ENCODE measurements at places on chromosomes 2 and 18.
A peak's percentile ranks its signal among the peaks of the same experiment; 100 is the strongest.

- DNase-seq: no peak
Observed at GRCh38 chr18:27863780-27864430, 313.0 kb downstream of the CDH2 start.

- DNase-seq: peak; percentile 58
Observed at GRCh38 chr2:237432484-237433092, 18.6 kb upstream of the COL6A3 start.

DNA sequence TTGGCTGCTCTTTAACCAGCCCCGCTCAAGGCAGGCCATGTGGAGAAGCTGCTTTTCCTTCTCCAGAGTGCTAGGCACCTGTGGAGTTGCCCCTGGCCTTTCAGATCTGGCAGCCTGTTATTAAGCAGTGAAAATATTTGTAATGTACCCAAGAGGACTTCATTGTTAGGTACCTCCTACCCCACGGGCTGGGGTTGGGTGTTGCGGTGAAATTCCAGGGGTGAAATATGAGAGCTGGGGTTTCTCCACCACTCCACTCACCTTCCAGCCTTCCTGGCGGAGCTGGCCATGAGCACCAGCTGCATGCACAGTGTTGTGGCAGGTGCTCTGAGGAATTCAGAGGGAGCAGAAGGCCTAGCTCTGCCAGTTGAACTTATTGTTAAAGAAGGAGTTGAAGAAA, 39.1 kb downstream of the NTSR2 start:
- DNase-seq: no peak

GRCh38 chr18:62445386-62445917, 77.4 kb upstream of the ZCCHC2 start:
- DNase-seq: no peak

DNA sequence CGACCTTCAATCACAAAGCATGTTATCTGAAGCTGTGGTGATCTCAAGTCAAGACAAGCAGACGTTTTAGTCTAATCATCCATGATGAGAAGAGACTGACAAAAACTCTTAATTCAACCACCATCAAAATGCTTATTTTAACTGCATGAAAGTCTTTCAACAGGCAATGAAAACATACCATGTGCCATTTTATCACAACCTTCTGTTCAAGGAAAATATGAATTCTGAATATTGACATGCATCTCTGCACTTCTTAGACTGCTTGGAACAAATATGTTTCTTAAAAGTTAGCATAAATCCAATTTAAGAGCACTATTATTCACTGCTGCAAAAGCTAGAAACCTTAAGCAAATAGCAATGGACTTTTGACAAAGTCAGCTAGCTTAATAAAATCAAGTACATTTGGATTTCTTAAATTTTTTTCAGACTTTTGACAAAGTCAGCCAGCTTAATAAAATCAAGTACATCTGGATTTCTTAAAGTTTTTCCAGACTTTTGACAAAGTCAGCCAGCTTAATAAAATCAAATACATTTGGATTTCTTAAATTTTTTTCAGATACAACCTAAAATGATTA, 70.9 kb downstream of the OLA1 start:
- DNase-seq: no peak

GRCh38 chr2:217983276-217984233, 19.2 kb downstream of the TNS1 start:
- DNase-seq: no peak

DNA sequence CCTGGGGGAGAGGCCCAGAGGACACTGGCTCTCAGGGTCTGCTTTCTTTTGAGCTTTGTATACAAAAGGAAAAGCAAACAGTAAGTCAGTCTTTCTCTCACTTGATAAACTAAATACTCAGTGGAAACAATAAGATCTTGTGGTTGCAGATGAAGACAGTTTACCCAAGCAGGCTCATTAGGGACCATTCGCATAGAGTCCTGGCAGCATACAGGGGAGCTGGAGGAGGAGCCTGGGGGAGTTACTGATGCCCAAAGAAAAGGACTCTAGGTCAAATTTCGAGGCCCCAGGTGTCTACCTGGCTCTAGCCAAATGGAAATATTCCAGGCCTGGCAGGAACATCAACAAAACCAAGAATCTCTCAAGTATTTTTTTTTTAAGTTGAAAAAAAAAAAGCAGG, 225.3 kb downstream of the CNTNAP5 start:
- DNase-seq: no peak

- DNase-seq: no peak
Observed at GRCh38 chr2:36449213-36449612, 93.6 kb downstream of the CRIM1 start.

DNA sequence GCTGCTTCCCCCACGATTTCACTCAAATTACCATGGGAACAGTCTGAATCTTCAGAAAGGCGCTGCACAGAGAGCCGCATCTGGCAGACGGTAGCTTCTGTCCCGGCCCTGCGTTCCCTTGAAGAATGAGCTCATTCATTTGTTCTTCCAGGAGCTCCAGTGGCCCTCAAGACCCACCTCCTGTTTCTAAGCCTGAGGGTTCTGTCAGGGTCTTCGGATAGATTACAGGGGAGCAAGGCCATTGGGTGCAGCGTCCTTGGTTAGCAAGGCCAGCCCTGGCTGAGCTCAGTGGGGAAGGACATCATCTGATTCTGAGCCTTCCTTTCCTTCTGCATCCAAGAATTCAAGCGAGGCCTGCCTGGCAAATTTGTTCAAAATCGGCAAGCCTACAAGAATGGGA, 111.9 kb downstream of the PDCL3 start:
- DNase-seq: no peak

- peak; percentile 47 for DNase-seq
Observed at GRCh38 chr18:48629730-48630324, 91.0 kb downstream of the CTIF start.

- no peak for DNase-seq
Observed at GRCh38 chr2:135935914-135936313, 49.5 kb downstream of the DARS1 start.

GRCh38 chr2:174561283-174561971, 36.2 kb downstream of the WIPF1 start:
- DNase-seq: peak; percentile 87

- no peak for DNase-seq
Observed at GRCh38 chr2:239609607-239610310, 208.9 kb upstream of the HDAC4 start.

GRCh38 chr2:25072606-25073005, 30.7 kb downstream of the EFR3B start:
- DNase-seq: no peak

GRCh38 chr2:179555691-179556283, 291.2 kb upstream of the SESTD1 start:
- DNase-seq: no peak

DNA sequence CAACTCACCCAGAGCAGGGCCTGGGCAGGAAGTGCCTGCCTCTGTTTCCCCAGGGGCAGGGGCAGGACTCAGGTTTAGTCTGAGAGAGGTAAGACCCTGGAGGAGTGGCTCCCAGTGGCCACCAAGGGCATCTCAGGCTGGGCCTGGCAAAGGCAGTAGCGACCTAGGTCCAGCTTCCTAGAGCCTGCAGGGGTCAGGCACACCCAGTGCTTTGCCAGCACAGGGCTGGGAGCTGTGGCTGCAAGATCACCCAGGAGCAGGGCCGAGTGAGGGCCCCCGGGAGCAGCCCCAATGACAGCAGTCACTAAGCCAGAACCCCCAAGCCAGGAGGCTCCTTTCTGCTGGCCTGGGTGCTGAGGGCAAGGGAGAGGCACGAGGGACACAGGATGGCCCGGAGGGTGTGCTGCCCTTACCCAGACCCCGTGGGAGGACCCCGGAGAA, 8.8 kb upstream of the DUSP2 start:
- no peak for DNase-seq

DNA sequence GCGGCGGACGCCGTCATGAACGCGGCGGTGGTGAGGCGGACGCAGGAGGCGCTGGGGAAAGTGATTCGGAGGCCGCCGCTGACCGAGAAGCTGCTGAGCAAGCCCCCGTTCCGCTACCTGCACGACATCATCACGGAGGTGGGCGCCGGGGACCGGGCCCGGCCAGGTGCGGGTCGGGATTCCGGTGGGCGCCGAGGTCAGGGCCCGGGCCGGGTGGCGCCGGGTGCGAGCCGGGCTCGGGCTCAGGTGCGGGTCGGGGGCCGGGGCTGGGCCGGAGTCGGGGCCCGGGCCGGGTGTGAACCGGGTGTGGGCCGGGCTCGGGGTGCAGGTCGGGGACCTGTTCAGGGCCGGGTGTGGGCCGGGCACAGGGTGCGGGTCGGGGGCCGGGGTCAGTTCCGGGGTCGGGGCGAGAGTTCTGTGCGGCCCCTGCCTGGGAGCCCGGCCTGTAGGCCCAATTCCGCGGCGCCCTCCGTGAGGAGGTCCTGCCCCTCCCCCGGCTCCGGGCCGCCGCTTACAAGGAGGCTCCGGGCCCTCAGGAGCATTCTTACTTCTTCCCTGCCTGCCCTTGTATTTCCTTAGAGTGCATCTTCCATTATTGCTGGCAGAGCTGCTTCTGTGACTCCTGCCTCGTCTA, 447 bp downstream of the TRAF3IP1 start:
- DNase-seq: no peak

- no peak for DNase-seq
Observed at GRCh38 chr2:99430614-99431291, 59.1 kb downstream of the REV1 start.

DNA sequence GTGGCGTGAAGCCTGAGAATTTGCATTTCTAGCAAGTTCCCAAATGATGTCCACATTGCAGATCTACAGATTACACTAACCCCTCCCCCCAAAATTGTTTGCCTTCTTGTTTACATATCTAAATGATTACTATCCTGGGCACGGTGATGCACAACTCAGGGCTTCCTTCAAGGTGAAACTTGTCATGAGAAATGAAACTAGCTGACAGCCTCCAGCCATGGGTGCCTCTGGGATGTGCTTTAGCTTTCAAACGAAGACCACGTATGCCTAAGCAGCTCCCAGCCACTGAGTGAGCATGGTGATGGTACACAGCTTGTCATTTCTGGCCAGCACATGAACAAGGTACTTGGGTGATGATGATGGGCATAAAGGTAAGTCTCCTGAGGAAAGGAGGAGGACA, 464.8 kb upstream of the DDX18 start:
- no peak for DNase-seq

- DNase-seq: no peak
Observed at GRCh38 chr2:25312958-25313710, 28.6 kb downstream of the DNMT3A start.

DNA sequence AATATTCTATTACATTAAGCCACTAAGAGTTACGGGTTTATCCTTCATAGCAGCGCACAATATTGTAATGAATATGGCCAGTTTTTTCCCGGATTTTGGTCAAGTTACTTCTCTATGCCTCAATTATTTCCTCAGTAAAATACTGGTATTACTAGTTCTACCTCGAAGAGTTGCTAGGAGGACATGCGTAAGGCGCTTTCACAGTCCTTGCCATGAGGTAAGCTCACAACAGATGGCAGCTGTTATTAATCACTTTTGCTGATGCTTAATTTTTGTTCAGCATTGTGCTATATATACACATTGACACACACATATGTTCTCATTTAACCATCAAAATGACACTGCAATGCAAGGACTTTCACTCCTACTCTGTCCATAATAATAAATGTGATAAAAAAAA, 101.5 kb downstream of the SCG2 start:
- DNase-seq: no peak

DNA sequence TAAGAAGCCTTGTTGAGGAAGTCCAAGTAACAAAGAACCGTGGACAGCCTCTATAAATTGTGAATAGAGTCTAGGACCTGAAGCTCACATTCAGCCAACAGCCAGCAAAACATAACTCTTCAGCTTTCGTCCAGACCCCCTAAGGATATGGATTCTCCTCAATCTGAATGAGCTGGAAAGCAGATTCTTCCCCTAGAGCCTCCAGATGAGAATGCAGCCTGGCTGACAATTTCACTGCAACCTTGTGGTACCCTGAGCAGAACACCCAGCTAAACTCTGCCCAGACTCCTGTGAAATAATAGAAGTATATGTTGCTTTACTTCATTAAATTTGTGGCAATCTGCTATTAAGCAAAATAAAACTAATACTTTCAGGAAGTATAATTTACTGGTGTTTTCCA, 483.5 kb upstream of the SLC8A1 start:
- no peak for DNase-seq

DNA sequence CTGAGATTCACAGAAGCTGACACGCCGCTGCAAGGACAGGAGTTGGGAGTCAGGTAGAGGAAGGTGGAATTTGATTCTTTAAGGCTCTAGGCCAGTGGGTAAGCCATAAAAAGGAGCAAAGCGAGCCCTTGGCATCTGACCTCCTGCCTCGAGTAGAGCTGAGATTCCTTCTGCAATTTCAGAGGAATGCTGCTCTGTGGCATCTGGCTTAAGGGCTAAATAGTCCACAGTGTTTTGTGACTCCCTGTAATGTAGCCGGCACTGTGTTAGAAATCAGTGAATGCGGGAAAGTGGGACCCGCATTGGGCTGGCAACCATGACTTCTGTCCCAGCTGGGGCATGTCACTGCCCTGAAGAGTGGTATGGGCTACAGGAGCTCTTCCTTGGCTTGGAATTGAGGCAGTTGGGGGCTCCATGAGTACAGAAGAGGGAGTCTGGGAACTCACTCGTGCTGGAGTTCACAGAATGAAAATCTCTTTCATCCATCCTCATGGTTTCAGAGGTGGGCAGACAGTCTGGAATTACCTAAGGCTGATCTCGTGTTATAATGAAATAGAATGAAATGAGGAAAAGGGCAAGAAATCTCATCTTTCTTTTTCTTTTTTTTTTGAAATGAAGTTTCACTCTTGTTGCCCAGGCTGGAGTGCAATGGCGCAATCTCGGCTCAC, 12.7 kb upstream of the MYCN start:
- no peak for DNase-seq

- no peak for DNase-seq
Observed at GRCh38 chr18:4842287-4842686, 354.8 kb downstream of the AKAIN1 start.

GRCh38 chr2:48198371-48198770, 292.1 kb upstream of the FBXO11 start:
- no peak for DNase-seq

DNA sequence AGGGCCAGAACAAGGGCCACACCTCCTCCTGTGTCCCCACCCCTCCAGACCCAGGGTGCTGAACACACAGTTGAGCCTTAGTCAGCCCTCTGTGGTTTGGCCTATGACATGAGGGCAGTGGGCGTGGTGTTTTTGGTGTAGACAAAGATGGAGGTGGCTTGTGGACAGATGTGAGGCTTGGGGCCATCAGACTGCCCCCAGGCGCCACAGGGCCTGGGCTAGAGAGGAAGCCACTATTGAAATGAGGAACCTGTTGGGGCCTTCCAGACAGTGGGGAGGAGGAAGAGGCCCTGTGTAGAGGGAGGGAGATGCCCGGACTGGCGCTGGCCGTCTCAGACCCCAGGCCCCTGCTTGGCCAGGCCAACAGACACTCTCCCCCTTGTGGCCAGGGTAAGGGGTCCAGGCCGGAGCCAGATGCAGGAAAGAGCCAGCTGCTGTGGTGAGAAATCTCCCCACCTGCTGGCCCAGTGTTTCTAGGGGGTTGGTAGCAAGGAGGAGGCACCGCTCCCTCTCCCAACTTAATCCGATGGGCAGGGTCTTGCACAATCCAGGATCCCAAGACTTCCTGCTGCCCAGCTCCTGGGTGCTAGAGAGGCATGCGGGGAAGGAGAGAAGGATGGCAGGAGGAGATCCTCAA, 53.8 kb downstream of the SMAD7 start:
- DNase-seq: peak; percentile 67

- no peak for DNase-seq
Observed at GRCh38 chr2:161131804-161132203, 28.4 kb upstream of the TANK start.

- DNase-seq: no peak
Observed at GRCh38 chr2:163491850-163492249, 244.0 kb downstream of the FIGN start.
